ENCODE measurements at places on chromosomes 4 and X.

GRCh38 chr4:158763462-158763861 lies 5.4 kb upstream of the FNIP2 start:
- DNase-seq = no peak

DNA sequence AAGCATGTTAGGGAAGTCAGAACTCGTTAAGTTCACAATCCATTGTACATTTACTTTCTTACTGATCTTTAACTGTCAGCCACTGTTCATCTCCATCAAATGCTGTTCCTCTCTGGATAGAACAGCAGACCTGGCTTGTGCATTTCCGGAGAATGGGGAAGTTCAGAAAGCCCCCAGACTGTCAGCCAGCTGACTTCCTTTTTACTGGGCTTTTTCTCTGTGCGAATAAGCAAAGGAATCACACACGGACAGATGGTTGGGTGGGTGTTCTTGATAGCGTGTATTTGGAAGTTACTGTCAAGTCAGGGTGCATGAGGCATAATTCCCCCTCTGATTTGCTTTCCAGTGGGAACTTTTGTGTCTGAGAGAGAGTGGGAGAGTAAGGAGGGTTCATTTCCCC lies 56.8 kb downstream of the TSPAN7 start:
- no peak for DNase-seq

DNA sequence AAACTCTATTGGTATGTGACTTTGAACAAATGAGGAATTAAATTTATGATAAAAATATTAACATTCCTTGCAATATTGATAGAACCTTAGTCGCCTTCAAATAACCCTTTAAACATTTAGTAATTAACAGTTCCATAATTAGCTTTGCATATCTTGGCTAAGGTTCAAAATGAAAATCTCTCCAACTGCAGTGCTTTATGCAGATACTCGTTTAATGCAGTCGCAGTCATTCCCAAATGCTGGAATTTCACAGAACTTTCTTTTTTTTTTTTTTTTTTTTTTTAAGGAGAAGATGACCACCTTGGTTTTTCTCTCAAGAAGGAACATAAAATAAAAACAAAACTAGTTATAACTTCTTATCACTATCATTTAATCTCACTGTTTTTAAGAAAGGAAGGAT lies 5.2 kb downstream of the RAPGEF2 start:
- no peak for DNase-seq

- no peak for DNase-seq
Measured at GRCh38 chr4:5446595-5447226, 261.6 kb downstream of the EVC2 start.

- DNase-seq = no peak
Measured at GRCh38 chr4:88441696-88442095, 15.2 kb upstream of the HERC5 start.

DNA sequence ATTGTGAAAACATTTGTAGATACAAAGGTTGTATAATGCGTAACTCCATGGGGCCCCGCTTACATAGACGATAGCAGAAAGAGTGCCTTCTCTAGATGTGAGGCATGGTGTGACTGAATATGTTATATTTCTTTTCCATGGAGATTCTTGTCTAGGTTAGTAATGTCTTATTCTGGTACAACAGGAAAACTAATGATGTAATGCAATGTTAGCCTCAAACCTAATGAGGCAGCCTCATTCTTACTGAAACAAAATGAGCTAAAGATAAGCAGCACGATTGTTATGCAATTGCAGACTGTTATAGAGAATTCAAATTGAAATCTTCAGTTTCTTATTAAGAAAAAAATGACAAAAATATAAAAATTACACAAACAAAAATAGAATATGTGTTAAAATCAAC lies 171.1 kb upstream of the ANKRD50 start:
- no peak for DNase-seq

- DNase-seq = no peak
Measured at GRCh38 chrX:124646403-124646802, 300.0 kb downstream of the SH2D1A start.

DNA sequence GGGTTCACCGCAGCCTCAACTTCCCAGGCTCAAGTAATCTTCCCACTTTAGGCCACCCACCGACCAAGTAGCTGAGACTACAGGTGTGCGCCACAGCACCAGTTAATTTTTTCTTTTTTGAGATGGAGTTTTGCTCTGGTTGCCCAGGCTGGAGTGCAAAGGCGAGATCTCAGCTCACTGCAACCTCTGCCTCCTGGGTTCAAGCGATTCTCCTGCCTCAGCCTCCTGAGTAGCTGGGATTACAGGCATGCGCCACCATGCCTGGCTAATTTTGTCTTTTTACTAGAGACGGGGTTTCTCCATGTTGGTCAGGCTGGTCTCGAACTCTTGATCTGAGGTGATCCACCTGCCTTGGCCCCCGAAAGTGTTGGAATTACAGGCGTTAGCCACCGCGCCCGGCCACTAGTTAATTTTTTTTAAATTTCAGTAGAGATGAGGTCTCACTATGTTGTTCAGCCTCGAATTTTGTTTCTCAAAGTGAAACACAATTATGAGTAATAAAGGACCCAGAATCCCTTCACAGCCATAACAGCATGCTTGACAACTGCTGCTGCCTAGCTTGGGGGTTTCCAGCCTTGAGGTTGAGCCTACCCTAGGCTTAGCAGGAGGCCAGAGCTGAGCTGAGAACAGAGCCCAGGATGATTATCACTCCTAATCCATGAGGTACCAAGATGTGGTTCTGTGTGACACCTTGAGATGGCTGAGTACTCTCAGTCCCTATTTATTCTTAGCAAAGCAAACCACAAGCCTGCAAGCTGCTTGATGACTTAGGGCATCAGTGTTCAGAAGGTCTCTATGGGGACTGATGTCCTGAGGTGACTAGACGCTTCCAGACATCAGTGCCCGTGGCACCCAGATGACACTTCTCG lies 41.6 kb upstream of the NKRF start:
- DNase-seq = no peak

DNA sequence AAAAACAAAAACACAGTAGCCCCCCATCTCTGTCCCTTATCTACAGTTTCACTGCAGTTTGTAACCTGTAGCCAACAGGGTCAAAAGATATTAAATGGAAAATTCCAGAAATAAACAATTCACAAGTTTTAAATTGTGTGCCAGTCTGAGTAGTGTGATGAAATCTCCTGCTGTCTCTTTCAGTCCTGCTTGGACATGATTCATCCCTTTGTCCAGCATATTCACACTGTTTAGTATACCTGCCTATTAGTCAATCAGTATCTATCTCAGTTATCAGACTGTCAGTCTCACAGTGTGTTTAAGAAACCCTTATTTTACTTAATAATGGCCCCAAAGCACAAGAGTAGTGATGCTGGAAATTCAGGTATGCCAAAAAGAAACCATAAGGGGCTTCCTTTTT lies 21.9 kb downstream of the CNOT6L start:
- no peak for DNase-seq

DNA sequence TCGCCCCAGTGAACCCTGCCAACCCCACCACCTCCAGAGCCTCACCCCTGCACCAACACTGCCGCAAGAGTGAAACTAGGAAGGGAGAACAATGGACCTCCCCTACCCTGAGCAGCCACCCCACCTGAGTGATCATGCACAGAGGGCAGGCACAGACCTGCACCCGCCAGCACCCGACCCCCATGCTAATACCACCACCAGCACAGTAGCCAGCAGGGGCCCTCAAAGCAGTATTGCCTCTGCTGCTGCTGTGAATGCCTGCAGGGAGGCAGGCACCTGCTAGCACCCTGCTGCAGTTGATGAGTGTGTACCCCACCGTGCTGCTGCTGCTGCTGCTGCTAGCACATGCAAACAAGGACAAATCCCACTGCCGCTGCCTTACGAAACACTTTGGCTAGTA lies 100.1 kb downstream of the RAB28 start:
- no peak for DNase-seq

DNA sequence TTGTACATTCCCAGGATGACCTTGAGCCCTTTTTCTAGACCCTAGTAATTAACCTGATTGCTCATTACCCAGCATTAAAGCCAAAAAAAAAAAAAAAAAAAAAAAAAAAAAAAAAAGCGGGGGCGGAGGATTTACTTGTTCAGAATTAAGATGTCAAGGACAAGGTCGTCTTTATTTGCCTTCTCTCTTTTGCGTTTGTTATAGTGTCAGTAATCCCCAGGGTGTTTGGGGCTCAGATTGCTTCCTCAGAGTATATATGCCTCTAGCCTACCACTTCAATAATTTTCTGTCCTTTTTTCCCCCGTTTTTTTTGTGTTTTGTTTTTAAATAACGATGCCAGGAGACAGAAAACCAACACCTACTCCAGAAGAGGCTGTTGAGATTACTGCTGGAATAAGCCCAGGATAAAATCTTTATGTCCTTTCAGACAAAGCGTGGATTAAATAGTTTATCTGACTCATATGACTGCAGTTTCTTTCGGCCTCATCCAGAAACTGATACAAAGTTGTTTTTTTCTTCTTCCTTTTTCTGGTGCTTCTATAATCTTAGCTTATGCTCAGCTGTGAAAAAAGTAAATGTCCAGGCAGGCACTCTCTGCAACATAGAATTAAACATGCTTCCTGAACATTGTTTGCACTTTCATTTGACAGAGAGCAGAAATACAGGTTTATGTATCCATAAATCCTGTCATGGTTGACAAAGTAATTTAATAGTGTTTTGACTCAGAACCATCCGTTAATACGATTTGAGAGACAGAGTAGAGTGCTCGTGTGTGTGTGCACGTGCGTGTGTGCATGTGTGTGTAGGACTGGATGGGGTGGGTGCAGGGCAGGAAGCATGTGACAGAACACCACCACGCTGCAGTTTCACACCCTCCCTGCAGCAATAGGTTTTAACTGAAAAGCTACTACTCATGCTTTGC lies 138.6 kb downstream of the AFF1 start:
- no peak for DNase-seq

GRCh38 chrX:96126182-96126581 lies 558.5 kb upstream of the DIAPH2 start:
- DNase-seq = no peak

DNA sequence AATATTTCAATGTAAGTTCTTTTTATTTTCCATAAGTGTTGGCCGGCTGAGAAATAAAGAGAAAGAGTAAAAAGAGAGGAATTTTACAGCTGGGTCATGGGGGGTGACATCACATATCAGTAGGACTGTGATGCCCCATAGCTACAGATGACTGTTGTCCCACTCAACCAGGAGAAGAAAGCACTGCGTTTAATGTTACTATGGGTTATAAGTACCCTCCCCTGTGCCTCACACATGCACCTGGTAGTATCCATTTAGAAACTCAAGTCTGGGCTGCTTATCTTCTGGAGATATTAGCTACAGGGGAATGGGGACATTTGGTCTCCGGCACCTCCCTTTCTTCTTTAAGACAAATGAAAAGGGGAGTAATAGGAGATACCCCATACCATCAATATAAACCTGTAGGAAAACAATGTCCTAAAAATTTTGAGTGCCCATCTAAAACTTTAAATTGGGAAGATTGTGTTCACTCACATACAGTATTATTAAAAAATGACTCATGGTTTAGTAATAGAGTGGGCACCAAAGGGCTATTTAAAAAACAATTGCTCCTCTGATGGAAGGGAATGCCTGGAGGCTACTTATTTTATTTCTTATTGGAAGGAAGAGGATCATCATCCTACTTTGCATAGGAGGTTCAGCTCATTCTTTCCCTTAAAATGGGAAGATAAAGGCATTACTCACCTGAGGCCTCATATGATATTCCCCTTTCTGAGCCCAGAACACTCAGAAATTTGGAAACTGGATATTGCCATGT lies 18.2 kb downstream of the UGT2B11 start:
- no peak for DNase-seq

DNA sequence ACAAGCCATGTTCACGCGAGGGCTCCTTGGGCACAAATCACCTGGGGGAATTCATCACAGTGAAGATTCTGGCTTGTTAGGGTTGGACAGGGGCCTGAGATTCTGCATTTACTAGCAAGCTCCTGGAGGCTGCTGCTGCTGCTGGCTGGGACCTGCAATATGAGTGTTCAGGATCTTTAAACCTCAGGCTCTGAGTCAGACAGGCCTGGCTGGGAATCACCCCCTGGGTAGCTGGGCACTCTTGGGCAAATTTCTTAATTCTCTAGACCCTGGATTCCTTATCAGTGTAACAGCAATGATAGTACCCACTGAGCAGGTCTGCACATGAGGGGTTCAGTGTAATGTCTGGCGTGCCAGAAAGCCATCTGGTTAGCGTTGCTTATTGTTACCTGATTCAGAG lies 101.5 kb downstream of the DHX15 start:
- DNase-seq = no peak
